DND-41 (cell line): ENCODE measurements at places on chromosomes 3 and 15.

DNA sequence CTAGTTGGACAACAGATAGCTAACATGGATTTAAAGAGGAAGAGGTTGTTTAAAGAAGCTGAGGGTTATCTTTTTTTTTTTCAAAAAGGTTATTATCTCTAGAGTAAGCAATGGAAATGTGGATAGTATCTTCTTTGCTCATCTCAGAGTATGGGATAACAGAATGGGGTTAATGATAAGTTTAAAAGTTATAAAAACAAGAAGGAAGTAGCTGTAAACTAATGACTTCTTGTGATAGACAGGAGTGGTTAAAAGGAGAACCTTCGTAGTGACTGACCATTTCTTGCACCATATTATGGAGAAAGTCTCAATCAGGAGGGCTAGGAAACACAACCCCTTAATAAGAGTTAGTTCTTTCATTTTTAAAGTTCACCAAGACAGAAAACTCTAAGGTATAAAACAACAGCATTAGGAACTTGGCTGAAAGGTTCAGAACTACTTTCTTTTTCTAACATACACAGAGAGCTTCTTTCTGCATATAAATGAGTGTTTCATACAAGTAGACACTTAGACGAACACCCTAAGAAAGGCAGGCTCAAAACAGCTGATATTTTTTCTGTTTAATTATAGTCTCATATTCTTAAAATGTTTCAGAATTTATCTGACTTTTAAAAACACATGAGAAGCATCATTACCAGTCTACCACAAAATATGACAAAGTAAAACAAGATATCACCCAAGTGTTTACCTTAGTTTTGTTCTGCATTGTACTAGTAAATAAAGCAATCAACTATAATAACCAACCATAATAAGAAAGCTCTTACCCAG is 140.0 kb downstream of the MEIS2 start:
- no peak for DNase-seq

DNA sequence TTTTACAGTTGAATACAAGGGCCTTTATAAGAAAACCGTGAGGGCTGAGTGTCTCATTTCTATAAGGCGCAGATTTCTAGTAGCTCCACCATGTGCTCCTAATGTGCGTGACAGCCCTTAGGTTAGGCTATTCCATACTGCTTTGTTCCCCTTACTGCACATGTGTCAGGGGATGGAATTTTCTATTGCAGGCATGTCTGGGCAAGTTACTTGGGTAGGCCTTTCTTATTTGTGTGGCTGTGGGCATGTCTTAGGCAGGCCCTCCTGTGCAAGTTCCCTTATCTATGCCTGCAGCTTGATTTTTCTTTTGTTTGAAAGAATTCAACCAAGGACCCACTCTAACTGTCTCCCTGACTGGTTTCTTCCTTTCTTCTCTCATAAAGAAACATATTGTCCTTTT is 434.2 kb upstream of the CNTN3 start:
- DNase-seq: no peak

- DNase-seq: no peak
Measured at GRCh38 chr3:181311186-181311585, 321.6 kb upstream of the DNAJC19 start.

DNA sequence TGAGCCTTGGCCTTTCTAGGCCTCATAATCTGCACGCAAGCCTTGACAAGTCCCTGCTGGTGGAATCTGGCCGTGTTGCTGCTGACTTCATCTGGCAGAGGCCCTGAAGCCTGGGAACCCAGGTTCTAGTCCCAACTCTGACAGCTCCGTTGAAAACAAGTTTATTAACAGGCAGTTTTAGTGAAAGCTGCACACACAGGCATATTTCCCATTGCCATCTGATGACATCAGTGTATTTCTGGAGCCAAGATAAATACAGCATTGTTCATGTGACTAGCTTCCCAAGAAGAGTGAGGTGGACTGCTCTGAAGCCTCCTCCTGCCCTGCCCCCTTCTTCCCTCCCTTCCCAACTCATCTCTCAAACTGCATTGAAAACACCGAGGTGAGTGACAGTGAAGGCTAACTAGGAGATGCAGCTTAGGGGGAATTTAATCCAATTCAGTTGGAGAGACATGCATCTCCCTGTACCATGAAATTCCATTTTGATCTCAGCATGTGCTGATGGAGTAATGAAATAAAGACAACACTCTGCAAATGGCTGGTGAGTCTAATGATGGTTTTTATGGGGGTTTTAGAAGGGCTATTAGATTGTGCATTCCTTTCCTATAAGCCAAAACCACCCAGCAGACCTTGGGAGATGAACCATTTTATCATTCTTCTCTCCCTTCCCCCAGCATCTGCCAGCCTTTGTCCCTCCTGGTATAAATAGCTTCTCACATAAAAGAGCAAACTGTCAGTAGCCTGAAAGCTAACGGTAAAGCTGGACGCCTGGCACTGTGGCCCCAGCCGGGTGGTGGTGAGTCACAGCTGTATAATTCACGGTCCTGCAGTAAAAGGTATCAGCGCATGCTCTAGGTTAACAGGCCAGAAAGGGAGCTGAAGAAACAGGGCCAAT is 38.0 kb downstream of the PRICKLE2 start:
- DNase-seq: no peak

DNA sequence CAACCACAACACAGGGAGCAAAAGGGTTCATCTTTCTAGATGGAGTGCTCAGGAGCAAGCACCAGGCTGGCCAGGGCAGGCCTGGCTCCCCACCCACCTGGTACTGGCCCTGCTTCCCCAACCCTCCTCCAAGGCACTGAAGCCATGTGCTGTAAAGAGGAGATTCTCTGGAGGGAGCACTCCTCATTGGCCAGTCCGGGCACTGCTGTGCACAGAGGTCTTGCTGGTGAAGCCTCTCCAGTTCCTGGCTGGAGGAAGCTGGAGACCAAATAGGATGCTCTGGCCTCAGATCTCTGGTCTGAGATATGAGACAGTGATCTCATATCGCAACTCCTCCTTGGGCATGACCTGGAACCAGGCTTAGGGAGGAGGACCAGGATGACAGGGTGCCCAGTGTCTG is 7.7 kb upstream of the SEMA3F start:
- DNase-seq: no peak

DNA sequence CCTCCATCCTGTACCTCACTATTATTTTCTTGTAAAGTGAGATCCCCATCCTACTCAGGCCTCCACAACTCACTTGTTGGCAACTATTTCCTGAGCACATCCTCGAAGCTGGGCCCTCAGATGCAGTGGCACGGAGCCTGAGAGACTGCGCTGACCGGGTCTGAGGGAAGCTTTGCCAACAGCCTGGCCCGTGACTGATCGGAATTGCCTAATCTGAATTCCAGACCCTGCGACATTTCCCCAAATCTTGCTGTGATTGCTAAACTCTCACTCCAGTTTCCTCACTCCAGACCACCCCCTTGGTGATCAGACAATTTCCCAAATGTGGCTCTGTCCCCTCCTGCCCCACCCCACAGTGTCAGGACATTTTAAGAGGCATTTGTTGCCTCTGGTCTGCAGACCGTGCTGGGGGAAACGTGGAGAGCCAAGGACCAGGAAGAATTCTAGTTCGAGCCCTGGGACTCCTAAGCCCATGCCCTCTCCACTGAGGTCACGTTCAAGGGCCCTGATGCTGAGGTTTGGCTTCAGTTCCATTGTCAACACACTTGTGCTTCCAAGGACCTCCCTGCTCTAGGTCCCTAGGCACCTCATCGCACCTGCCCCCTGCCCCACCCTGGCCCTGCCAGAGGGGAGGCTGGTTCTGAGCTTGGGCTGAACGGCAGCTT is 22.8 kb downstream of the KLHL25 start:
- no peak for DNase-seq

- peak; percentile 11 for DNase-seq
Measured at GRCh38 chr15:55279746-55280351, 9.8 kb downstream of the RAB27A start.

DNA sequence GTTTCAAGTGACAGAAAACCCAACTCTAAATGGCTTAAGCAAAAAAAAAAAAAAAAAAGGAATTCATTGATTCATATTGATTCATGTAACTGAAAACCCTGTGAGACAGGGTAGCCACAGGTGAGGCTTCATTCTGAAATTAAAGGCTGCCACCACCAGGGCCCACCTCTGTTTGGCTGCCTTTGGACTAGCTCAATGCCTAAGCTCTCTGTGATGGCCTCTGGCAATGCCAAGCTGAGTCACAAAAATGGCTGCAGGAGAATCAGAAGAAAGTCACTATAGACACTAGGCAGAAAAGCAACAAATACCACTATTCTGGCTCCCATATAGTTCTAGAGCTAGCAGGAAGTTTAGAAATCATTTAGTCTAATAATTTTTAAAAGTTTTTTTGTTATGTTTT is 38.2 kb upstream of the GYG1 start:
- no peak for DNase-seq
